D721Med (cell line): ENCODE measurements at places on chromosomes 2 and 18.

- no peak for DNase-seq
Measured at GRCh38 chr2:72089537-72089936, 58.1 kb downstream of the CYP26B1 start.

DNA sequence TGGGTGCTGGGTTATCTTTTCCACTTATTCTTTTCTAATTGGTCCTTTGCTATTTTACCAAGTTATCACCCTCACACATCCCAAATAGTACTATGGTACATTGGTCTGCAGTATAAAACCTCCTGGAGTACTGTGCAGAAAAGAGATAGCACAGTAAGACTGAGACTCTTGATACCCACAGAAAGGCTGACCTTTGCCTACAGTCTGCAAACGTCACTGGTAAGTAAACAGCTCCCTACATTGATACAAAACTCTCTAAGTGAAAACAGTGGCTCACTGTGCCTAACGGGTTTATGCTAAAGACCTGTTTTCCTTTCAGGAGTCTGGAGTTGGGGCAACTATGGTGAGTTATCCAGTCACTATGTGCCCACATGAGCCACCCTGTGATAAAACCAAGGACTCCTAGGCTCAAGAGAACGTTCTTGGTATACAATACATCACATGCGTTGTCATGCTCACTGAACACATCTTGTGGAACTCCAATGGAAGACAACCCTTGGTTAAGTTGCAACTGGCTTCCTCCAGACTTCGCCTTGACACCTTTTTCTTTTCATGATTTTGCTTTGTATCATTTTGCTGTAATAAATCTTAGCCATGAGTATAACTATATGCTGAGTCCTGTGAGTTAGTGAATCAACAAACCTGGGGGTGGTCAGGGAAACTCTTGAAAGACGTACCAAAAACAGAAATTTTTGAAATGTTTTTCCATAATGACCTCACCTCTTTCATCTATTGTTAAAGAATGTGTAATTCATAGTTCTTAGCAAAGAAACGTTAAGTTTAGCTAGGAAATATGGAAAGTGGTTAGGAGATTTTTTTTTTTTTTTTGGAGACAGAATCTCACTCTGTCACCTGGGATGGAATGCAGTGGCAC, 104.9 kb downstream of the C2orf74 start:
- DNase-seq: no peak

DNA sequence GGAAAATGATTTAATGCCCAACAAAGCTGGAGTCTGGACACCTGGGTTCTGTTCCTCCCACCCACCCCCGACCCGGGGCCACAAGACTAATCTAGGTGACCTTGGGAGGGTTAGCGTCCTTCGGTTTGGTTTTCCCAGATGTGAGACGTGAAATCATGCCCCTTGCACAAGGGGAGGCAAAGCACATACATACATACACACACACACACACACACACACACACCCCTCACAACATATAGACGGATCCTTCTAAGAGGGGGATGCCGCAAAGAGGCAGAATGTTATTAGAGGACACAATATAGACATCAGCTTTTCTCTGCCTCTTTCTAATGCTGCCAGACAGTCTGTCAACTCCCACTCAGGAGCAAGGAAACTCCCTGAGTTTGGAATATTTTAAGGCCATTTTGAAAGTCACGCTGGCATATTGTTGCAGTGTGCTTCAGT, 616 bp upstream of the RBMS1 start:
- DNase-seq: no peak

GRCh38 chr18:36650266-36650665, 178.5 kb downstream of the TPGS2 start:
- no peak for DNase-seq

- DNase-seq: no peak
Measured at GRCh38 chr2:231057590-231057989, 923 bp downstream of the PSMD1 start.

DNA sequence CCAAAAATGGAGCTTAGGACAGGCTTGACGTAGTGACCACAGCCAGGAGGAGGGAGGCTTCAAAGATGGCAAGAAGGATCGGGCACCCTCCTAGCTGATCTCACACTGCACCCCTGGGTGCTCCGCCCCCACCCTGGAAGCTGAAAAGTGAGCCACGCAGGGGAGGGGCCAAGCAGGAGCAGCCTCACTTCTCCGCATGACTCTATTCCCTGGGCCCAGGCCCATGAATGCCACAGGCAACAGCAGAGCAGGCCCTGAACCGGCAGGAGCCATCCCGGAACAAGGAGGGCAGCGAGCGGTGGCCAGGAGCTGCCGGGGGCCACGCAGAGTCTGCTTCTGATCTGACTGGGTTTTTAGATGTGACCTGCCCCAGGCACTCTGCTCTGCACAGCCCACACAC, 30.0 kb downstream of the BIN1 start:
- no peak for DNase-seq

DNA sequence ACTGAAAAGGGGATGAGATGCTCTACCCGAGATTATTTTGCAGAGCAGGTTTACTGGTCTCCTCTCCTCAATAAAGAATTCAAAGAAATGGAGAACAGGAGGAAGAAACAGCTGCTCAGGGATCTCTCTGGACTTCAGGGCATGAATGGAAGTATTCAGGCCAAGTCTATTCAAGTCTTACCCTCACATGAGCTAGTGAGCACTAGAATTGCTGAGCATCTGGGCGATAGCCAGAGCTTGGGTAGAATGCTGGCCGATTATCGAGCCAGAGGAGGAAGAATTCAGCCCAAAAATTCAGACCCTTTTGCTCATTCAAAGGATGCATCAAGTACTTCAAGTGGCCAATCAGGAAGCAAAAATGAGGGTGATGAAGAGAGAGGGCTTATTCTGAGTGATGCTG, 60.0 kb downstream of the PIKFYVE start:
- DNase-seq: no peak

DNA sequence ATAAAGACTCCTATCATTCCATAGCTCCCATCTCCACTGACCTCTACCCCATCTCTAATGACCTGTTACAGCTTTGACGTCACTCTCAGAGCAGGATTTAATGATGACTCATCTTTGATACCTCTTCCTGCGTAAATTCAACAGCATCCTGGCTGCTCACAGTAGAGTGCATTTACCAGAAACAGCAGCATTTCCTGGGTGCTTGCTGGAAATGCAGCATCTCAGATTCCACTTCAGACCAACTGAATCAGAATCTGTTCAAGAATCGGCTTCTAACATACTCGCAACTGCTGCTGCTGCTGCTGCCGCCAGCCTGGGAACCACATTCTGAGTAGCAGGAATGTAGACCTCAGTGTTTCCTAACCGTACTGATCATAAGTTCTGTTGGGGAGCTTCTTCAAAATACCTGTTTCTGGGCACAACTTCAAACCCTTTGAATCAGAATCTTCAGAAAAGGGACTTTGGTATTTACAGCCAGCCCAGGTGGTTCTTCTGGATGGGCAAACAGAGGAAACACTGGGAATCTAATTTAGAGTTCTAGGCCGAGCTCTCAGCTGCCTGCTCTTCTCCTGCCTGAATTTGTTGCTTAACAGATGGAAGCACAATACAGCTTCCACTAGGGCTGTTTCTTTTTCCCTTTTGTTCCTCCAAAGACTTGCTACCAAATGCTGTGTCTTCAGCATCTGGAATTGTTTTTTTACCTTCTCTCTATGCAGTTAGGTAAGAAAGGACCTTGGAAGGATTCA, 241.4 kb downstream of the NCKAP5 start:
- no peak for DNase-seq

GRCh38 chr2:118032169-118033013, 18.5 kb upstream of the CCDC93 start:
- no peak for DNase-seq

GRCh38 chr2:63675026-63675425, 86.3 kb downstream of the MDH1 start:
- no peak for DNase-seq

DNA sequence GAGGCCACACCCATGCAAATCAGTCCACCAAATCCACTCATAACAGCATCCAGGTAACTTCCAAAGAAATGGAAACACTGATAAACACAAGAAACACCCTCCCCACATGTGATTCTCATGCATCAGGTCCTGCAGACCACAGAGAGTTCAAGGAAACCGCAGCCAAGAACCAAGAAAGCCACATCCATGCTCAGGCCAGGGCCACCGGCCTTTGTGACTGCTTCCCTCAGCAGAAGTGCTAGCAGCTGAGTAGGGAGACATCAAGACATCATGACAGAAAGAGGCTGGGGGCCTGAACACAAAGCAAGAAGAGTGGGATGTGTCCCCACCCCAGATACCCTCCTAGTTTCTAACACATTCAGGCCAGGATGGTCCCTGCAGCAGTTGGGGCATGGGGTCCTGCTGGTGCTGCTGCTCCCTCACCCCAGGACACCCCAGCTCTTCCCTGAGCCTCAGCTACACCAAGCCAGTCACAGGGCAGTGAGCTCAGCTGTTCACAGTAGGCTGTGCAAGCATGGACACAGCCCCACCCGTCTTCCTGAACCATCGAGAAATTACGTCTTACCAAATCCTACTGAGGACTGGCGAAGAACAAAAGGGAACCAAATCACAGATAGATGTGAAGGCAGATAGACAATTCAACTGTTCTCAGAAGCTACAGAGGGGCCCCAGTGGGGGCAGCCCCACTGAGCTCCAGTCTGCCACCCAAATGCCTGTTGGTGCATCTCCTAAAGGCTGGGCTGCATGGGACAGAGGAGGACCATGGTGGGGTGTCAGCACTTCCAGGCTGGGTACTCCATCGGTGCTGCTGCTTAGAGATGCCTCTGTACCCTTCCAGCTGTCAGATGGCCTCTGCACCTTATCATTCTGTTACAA, 60.9 kb downstream of the HDAC4 start:
- no peak for DNase-seq

DNA sequence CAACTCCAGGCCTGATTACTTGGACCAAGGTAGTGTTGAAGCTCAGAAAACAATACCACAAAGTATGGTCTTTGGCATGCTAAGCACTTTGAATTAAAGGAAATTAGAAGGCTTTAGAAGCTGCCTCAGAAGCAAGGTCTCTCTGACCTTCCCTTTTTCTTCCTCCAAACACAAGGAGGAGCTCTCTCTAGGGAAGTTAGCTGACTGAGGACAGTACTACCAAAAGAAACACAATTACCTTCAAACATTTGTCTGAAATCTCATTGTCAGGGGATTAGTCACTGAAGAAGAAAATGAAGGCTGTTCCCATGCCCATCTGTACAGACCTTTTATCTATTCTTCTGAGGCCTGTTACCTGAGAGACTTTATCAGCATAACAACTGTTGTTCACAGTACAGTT, 279.3 kb downstream of the CDH20 start:
- no peak for DNase-seq

DNA sequence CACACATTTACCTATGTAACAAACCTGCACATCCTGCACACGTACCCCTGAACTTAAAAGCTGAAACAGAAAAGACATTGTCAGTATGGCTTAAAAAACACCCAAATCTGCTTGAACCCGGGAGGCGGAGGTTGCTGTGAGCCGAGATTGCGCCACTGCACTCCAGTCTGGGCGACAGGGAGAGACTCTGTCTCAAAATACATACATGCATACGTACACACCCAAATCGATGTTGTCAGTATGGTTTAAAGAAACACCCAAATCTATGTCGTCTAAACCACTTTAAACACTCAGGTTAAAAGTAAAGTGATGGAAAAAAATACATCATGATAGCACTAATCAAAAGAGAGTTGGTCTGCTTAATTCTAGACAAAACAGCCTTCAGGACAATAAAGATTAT, 257.5 kb downstream of the RPRM start:
- no peak for DNase-seq

DNA sequence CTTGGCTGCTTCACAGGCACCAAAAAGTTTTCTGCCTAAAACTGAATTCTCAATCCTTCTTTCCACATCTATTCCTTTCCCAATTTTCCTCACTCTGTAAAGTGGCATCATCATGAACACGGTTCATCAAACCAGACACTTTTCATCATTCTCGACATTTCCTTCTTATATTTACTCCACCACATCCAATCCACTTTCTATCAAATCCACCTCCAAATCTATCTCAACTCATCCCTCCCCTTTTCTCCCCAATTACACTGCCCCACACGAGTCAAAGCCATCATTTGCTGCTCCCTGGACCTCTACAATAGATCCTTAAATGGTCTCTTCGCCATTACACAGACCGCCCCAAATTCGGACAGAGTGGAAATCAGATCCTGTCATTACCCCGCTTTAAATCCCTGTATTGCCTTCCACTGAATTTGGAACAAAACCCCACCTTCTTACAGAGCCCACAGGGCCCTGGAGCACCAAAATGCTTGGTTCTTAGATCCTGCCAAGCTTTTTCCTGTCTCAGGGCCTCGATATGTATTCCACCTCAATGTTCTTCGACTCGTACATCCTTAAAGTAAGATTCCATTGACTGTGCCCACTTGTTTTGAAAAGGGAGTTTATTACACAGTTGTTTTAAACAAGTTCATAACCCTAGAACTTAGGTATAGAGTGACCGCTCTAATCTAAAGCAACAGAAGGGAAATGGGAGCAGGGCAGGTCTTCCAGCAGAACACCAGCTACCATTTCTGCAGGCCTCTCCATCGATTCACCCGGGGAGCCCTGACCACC, 856 bp downstream of the ACAA2 start:
- DNase-seq: no peak

DNA sequence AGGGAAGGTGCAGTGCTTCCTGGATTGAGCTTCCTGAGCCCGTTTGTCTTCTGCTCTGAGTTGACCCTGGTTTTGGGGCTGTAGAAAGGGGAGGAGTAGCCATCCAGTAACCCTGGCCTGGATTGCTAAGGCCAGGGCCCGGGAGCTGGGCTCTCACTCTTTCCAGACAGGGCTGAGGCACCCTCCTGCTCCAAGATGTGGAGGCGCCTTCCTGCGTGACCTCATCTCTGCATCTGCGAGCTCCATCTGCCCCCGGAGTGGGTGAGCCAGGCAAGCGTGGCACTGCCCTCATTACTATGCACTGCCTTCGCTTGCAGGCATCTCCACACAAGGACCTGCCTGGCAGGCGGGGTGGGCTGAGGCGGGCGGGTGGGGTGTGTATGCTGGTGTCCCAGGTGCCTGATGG, 58.0 kb downstream of the RAB31 start:
- DNase-seq: no peak

- no peak for DNase-seq
Measured at GRCh38 chr2:165631089-165631488, 161.6 kb downstream of the CSRNP3 start.

DNA sequence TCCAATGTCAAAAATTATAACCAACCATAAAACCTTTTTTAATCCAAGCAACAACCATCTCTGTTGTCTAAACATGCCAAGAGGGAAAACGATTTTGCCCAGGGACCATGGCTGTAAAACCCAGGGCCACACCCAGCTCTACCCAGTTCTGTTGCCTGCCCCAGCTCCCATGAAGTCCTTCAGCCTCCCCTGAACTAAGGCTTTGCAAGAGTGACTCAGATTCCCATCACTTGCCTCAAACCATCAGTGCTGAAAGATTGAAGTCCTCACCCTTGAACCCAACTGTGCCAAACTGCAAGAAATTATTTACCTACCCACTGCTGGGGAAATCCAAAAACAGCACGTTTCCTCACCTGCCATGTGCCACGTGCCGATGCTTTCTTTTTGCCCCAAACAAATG, 102.5 kb downstream of the TFCP2L1 start:
- no peak for DNase-seq

GRCh38 chr2:36952748-36953197, 13.6 kb downstream of the STRN start:
- DNase-seq: no peak
